NCI-H187 (cell line): ENCODE measurements at places on chromosomes 5 and 9.

GRCh38 chr9:110058304-110058953 lies 149.5 kb downstream of the C9orf152 start:
- DNase-seq: no peak

DNA sequence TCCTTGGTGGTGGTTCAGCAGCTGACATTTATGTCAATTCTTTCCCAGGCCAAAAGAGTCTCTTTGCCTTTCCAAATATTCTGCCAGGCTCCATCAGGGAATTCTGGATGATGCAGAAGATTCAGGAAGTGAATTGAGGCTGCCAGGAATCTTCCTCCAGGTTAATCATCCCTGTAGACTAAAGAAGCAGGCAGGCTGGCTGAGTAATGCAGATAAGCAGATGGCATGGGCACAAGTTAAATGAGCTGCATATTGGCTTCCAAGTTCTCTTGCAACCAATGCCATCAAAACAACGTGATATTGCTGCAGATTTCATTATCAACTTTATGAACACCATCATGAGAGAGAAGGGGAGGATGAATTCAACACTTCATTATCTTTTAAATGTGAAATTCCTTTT lies 324.5 kb downstream of the KCNN2 start:
- no peak for DNase-seq

GRCh38 chr5:68285851-68286611 lies 70.5 kb downstream of the PIK3R1 start:
- no peak for DNase-seq

- no peak for DNase-seq
Measured at GRCh38 chr5:95027151-95027721, 257.7 kb downstream of the MCTP1 start.

DNA sequence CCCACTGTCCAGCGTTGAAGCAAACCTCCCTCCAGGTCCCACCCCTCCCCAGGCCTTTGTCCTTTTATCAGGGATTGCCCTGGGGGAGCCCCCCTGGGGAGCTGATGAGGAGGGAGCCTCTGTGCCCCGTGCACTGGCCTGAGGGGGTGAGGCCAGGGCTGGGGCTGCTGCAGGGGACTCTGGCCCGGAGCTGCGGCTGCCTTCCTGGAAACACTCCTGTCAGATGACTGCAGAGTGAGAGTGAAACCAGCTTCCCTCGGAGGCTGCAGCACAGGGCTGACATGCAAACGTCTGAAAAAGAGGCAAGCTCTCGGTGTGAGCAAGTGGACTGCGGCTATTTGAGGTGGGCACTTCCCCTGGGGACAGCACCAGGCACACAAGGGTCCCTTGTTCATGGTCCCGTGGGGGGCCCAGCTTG lies 4.6 kb upstream of the TRAF2 start:
- DNase-seq: no peak

DNA sequence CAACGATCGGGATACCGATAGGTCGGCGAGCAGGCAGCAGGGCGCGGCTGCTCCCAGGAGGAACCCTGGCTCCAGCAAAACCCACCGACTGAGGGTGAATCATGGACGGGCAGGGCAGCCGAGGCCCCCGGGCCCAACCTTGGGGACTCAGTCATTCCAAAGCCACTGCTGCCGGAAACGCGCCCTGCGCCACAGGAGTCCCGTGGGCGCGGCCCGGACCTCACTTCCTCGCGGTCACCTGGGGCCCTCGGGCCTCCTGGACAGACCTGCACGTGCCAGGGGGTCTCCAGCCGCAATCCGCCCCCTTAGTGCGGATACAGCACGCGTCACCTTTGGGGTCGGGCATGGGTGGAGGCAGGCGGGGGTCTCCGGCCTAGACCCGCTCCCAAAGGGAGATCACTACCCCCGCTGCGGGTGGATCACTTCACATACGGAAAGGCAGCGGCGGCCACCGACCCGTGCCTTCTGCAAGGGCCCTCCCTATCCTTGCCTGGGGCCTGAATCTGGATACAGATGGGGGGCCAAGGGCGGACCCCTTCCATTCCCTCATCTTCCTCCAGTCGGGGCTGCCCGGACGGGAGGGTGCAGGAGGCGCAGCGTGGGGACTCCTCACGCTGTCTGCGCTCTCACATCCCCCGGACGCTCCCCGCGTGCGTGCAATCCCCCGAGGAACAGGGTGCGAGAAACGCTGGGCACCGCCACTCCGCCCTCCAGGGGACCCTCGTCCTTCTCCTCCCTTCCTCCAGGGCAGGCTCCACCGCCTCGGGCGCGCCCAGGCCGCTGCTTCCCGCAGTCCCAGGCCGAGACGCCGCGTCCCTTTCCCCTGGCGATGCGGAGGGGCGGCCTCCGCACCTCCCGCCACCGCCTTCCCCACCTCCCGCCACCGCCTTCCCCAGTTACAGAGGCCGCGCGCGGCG lies 586 bp downstream of the TXN start:
- no peak for DNase-seq

DNA sequence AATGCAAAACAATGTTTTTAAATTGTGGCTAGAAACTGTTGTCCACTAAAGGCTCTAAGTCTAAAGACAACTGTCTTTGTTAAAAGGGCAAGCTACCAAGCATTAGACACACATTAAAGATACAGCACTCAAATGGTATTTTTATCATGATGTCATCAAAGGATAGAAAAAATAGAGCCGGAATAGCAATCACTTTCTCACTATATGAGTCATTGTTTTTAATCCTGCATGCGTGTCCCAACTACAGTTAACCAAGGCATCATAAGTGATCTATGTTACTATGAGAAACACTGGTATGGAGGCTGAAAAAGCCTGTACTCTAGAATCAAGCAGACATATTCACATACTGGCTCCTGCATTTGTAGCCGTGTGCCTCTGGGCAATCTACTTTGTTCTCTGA lies 1.9 kb upstream of the PJA2 start:
- DNase-seq: no peak

- DNase-seq: no peak
Measured at GRCh38 chr5:54993318-54993717, 7.9 kb upstream of the ESM1 start.

DNA sequence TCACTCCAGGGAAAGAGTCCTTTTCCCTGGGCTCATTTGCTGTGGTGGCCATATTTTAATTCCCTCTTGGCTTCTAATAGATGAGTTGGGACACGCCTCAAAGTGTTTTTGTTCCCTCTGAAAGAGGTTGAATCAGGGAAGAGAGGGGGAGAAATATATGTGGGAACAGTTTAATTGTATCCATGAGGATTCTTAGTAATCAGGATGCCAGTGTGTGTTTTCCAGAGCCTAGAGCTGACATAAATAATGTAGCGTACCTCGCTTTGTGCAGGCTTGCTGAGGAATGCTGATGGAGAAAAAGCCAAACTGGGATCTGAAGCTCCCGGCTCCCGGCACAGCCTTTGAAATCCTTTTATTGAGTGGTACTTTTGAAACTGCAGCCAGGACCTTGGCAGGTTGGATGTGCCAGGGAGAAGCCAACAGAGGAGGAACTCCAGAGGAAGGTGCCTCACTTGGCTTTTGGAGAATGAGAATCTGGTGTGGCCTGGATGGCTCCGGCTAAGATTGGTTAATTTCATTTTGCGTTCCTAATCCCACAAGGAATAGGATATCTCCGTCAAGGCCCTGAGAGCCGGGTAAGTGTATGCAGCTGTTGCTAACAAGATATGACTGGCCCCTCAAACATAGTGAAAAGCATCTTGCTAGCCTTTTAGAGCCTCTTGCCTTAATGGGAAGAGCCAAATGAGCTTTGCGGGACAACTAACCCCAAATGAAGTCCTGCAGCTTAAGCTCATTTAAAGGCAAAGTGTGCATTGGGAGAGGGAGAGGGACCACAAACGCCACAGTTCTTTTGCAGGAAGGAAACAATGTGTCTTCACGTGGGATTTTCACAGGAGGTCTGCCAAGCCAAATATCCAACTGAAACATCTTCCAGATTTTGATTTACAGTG lies 471.1 kb upstream of the WWC1 start:
- DNase-seq: no peak

DNA sequence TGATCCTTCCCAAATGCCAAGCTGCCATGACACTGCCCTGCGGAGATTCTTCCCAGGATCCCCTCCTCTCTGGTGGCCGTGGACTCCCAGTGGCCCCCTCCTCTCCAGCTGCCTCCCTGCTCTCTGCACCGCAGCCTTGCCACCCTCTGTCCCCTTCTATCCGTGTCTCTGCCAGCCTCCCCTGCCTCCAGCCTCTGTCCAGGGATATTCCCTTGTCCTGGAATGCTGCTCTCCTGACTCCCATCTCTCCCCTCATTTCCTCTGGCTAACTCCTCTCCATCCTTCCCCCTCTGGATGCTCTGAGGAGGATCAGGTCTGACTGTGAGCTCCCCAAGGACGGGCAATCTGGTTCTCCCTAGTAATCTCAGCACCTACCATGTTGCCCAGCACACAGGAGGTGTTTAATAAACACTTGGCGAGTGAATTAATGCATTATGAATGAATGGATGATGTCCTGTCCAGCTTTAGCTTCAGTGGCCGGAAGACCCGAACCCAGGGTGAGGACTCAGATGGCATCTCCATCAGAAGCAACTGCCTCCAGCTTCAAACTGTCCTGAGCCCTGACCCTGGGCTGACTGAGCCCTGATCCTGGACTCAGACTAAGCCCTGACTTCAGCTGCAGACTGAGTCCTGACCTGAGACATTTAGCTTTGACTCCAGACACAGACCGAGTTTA lies 7.5 kb upstream of the CRB2 start:
- DNase-seq: no peak

DNA sequence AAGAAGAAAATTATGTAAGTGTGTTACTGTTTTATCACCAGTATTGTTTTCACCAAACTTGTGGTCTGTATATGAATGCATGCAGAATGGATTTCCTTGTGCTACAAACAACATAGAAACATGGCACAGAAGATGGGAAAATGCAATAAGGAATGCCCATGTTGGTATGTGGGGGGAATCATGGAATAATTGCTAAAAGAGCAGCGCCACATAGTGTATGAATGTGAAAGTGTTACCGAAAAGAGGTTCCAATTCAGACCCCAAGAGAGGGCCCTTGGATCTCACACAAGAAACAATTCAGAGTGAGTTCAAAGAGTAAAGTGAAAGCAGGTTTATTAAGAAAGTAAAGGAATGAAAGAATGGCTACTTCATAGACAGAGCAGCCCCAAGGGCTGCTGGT lies 26.4 kb upstream of the TYRP1 start:
- DNase-seq: no peak

- DNase-seq: no peak
Measured at GRCh38 chr9:89786655-89787054, 181.8 kb downstream of the GADD45G start.

GRCh38 chr9:95903398-95903797 lies 27.9 kb downstream of the ERCC6L2 start:
- DNase-seq: no peak

GRCh38 chr5:140246378-140247122 lies 56.4 kb downstream of the PFDN1 start:
- no peak for DNase-seq

- DNase-seq: no peak
Measured at GRCh38 chr5:159187719-159188118, 21.6 kb downstream of the RNF145 start.

- DNase-seq: no peak
Measured at GRCh38 chr5:103037673-103038455, 82.1 kb downstream of the GIN1 start.

DNA sequence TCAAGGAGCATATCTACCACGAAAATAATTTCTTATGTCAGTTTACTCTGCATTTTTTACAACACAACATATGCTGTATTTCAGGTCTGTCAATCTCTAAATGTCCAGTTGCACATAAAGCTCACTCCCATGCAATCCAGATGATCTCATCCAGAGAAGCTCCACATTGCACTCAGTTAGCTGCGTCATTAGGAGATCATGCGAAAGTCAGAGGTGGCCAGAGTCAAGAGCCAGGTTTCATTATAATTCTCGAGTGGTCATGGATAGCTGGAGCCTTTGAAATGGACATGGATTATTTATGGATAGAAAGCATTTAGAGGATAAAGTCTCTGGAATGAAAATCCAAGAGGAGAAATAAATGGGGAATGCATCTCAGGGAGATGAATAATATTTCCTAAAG lies 232.3 kb downstream of the GAS1 start:
- no peak for DNase-seq

GRCh38 chr9:34693560-34693959 lies 2.5 kb upstream of the CCL19 start:
- no peak for DNase-seq

DNA sequence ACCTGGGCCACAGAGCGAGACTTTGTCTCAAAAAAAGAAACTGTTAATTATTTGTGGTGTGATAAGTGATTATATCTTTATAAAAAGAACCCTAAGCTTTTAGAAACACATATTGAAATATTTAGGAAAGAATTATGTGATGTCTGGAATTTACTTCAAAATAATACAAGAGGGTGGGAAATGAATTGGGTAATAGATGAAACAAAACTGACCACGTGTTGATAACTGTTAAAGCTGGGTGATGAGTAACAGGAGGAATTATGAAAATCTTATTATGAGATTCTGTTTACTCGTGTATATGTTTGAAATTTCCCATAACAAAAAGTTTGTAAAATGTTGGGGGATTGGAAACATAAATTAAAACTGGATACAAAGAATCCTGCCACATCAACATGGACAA lies 33.0 kb upstream of the PPP2CA start:
- DNase-seq: no peak
